ENCODE measurements at places on chromosomes 6 and 20.

- DNase-seq = no peak
These were observed 17.1 kb downstream of the ELOVL5 start for GRCh38 chr6:53331678-53332077.

GRCh38 chr20:1661542-1662299, 4.1 kb upstream of the SIRPG start:
- DNase-seq = no peak

- DNase-seq = no peak
These were observed 39.0 kb upstream of the SLC22A1 start for GRCh38 chr6:160082627-160083026.

- no peak for DNase-seq
These were observed 8.7 kb upstream of the CPNE5 start for GRCh38 chr6:36847991-36848390.

DNA sequence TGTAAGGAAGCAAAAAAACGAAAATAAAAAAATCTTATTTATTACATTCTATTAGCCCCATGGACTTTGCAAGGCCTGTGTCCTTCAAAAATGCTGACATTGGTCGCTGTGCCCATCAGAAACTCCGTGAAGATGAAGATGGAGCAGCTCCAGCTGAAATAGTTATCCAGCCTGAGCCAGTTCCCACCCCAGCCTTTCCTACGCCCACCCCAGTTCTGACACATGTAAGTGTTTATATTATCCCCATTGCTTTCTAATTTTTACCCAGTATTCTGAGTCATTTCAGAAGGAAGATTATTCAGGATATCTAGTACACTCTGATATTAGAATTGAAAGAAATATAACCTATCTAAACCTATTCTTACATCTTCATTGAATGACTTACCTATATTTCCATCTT, 217.7 kb downstream of the ARHGAP18 start:
- no peak for DNase-seq

GRCh38 chr6:167146977-167147376, 10.8 kb downstream of the GPR31 start:
- DNase-seq = no peak

- no peak for DNase-seq
These were observed 17.4 kb downstream of the SERAC1 start for GRCh38 chr6:158150701-158151100.

DNA sequence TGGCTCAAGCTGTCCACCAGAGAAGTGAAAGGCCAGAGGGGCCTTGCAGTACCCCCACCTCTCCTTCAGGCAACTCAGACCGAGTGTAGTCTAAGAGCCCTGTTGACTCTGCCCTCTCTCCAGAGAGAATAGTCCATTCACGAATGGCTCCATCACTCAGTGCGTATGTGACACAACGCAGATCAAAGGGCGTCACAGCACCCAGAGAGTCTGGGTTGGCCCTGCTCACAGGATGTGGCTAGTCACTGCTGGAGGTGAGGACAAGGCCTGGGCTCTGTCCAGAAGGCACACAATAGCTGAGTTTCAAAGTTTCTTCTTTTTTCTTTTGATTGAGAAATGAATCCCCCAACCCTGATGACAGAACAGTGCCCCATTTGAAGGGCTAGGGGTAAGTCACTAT, 74.1 kb downstream of the TRMT11 start:
- DNase-seq = no peak

- DNase-seq = no peak
These were observed 49.8 kb downstream of the NRN1 start for GRCh38 chr6:5956939-5957338.

- no peak for DNase-seq
These were observed 1.9 kb downstream of the SDC4 start for GRCh38 chr20:45346291-45346718.

- DNase-seq = no peak
These were observed 816 bp upstream of the MAN1A1 start for GRCh38 chr6:119350202-119350951.

DNA sequence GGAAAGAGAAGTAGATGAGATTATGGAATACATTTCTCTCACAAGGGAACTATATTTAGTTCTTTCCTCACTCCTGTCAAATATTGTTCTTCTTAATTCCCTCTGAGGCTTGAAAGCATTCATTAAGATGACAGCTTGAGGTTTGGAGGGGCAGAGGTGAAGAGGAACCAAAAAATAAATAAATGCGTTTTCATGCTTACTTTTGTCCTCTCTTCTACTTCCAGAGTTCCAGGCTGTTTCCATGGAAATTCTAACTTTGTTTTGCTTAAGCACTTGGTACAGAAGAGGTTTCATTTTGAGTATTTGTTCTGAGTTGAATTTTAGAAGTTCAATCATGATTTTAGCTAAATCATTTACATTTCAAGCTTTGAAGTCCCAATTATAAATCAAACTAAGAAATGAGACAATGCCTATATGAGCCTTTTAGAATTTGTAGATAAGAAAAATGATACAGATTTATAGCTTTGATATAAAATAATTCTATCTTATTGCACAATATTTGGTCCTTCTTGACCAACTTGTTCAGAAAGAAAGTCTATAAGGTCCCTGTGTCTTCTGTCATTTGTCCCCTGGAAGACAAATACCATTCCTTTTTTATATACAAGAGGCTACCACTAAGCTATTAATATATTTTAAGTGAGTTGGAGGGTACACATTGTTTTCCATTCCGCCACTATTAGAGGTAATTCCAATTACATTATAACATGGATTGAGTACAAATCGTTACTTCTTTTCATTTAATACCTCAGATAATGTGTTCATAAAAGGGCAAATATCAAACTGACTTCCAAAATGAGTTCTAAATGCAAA, 16.3 kb downstream of the RBM24 start:
- DNase-seq = no peak

DNA sequence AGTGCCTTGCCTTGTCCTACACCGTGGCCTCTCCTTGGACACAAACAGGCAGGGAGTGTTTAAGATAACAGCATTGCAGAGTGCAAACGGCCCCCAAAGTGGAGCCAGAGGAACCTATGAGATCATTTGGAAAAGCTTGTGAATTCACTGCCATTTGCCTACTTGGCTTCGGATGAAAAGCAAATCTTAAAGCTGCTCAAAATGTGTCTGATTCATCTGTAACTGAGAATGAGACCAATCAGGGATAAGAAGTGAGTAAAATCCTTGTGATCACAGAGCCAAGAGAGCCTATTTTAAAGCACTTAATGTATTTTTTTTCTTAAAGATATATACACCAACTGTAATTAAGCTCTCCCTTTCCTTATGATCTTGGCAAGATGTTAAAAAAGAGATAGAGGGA, 65.7 kb upstream of the BACH2 start:
- DNase-seq = no peak

GRCh38 chr6:82178077-82178758, 69.3 kb downstream of the IBTK start:
- DNase-seq = no peak

GRCh38 chr20:15742627-15743026, 830.6 kb downstream of the KIF16B start:
- DNase-seq = no peak

- no peak for DNase-seq
These were observed 145.1 kb downstream of the CD24 start for GRCh38 chr6:106829451-106829850.

DNA sequence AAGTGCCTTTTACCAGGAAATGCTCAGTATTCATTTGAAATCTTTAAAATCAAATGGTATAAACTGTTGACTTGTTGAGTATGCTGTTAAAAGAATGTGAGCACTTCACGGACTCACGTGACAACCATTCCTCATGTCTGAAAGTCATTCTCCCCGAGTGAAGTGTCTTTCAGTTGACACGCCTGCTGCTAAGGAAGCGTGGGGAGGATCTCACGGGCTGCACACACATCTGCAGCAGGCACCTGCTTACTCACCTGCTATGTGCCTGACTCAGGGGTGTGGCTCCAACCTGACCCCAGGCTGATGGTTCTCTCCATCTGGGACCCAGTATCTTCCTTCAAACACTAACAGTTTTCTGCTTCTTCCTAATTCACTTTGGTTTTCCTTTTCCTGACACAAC, 32.7 kb downstream of the WDR27 start:
- no peak for DNase-seq

- DNase-seq = no peak
These were observed 114.1 kb downstream of the TENT5A start for GRCh38 chr6:81638366-81638765.

DNA sequence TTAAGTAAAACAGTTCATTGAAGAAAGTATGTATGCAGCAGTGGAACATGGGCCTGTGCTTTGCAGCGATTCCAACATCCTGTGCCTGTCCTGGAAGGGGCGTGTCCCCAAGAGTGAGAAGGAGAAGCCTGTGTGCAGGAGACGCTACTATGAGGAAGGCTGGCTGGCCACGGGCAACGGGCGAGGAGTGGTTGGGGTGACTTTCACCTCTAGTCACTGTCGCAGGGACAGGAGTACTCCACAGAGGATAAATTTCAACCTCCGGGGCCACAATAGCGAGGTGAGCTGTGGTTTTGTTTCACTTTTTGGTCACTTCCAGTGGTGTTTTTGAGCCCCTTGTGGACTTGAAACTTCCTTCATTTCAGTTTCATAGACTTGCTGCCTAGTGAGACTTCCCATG, 1.7 kb downstream of the TULP4 start:
- DNase-seq = no peak

GRCh38 chr6:155274106-155274505, 10.3 kb downstream of the CLDN20 start:
- DNase-seq = no peak

- DNase-seq = no peak
These were observed 469 bp upstream of the XRN2 start for GRCh38 chr20:21302664-21303060.

- no peak for DNase-seq
These were observed 231.3 kb downstream of the ERMARD start for GRCh38 chr6:169982461-169983386.

All from left ventricle myocardium inferior (tissue), 1 donor.